ENCODE measurements at places on chromosomes 2 and 18.
A peak's percentile ranks its signal among the peaks of the same experiment; 100 is the strongest.

DNA sequence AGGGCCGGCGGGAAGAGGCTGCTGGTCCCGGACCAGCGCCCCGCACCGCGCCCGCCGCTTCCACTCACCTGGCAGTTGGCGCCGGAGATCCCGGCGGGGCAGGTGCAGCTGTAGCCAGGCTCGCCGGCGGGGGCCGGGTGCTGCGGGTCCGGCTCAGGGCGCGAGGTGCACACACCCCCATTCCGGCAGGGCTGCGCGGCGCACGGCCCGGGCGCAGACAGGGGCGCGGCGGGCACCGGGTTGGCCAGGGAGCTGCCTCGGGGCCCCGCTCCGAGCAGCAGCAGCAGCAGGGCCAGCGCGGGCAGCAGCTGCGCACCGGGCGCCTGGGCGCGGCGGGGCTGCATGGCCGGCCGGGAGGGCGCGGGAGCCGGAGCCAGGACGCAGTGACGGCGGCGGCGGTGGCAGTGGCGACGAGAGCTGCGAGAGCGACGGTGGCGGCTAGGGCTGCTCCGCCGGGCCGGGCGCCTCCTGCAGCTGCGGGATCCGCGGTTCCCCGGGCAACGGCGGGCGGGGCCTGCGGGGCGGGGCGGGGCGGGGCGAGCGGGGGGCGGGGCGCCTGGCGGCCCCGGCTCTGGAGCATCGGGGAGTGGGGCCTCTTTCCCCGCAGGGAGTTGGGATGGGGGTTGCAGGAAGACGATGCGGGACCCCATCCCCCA, at the start of gene DNER:
Gene DNER, minus strand, starts transcription at position 476 of the 656 bp plus-strand sequence. Its CDS starts 132 bp downstream, at position 344.
- peak; percentile 33 for DNase-seq

DNA sequence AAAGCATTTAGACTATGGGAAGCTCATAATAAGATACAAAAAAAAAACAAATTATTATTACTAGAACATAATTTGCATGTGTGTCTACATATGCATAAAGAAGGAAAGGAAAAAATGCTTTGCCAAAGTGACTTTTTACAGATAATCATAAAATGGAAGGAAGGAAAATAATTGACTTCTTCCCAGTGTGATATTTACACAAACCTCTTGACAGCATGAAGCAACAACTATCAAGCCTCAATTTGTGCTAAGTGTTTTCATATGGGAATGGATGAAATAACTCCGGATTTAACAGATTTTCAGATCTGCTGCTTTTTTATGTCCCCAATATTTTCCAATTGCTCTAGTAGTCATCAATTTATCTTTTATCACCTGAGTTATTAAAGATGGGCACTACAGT, 275.9 kb upstream of the REG3G start:
- DNase-seq = no peak

DNA sequence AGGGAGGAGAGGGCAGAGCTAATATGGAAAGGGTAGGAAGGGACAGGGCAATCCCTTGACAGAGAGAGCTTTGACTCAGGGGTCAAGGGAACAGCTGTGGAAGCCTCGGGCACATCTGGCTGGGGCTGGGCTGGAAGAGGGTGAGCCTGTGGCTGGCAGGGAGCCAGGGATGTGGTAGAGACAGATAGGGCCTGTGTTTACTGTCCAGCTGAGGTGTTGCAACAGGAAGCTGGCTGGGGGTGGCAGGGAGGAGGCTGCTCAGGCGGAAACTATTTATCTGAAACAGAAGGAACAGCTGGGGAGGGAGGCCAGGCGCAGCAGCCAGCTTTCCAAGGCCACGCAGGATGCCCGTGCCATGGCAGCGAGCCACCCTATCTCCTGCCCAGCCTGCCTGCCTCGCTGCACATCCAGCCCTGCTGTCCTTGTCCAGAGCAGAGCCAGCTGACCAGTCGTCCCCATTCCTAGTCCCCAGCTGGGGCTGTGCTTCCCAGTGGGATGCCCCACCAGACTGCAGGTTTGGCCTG, 264.7 kb downstream of the CYP26B1 start:
- no peak for DNase-seq

DNA sequence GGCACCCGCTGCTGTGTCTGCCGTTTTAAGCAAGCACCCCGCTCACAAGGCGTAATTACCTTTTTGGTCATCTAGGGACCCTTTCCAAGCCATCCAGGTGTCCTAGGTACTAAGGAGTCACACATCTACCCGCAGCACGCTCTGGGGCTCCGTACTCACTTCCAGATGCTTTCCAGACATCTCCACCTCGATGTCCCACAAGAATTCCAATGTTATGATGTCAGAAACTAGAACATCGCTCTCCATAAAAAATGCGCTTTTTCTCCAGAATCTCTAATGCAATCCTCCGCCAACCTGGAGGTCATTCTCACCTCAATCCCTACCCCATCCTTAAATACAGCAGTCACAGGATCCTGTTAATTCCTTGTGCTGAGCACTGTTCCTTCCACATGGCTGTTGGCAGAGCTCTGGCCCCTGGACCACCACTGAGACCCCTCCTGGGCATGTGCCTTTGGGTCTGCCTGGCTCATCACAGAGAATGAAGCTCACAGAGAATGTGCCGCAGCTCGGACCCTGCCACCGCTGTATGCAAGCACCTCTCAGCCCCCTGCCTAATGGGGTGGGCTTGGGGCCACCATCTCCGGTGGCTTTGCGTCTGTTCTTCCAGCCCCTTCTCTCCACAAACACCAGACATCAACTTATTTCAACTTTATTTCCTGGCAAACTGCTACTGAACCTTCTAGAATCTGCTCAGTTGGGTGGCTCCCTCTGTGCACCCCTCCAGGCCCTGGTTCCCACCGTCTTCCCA, 4.6 kb upstream of the PXDN start:
- no peak for DNase-seq

GRCh38 chr2:215831296-215831913, 181.9 kb downstream of the MREG start:
- DNase-seq = no peak

DNA sequence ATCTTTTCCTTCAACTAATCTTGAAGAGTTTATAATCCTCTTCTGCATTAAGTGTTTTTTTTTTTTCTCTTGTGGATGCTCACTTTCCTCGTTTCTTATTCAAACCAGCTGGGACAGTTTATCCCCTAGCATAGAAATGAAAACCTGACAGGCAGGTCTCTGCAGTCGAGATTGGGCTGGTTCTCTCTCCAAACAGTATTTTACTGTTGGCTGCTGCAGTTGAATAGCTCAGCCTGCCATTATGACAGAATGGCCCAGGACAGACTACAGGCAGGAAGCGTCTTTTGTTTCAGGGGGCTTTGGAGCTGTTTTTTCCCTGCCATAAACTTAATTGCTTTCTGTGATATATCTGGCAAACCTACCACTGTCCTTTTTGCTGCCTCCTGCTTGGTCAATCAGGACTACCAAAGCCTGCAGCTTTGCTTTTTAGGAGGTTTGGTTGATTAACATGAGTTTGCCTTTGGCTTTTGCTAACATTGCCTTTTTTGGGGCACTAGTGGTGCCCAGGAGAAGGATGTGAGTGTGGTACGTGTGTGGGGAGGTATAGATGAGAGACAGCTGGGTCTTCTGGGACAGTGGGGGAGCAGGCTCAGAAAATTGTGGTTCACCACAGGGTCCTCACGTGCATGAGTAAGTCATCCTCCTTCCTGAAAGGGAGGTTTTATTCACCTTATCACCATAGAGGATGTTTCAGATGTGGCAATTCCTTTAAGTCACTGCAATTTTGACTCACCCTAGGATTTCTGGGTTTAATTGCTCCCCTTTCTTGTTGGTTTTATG, 128.7 kb downstream of the LYPD6B start:
- no peak for DNase-seq

GRCh38 chr2:6653281-6653750, 212.4 kb downstream of the CMPK2 start:
- no peak for DNase-seq

- DNase-seq = no peak
Measured at GRCh38 chr2:63654959-63655358, 66.2 kb downstream of the MDH1 start.

GRCh38 chr2:203984-204383, 59.8 kb downstream of the SH3YL1 start:
- DNase-seq = no peak
